ENCODE measurements at places on chromosomes 5 and 9. TPM values are rescaled to one million over a fixed set of nuclear protein-coding genes. Genes with fewer than 3 reads are reported as not detected.

Gene FAM120AOS
- total RNA-seq: 24.2 TPM

Gene OTP
- 0.17 TPM for total RNA-seq

Gene POLR3G
- total RNA-seq: 3.9 TPM

Gene SLCO6A1
- total RNA-seq: 1.6 TPM

Gene PCDHB6
- total RNA-seq: 7.2 TPM

Gene CD74
- total RNA-seq: 3.1 TPM

Gene FGF10
- not detected for total RNA-seq

Gene AQP3
- total RNA-seq: 2.9 TPM

Gene PDCD1LG2
- total RNA-seq: not detected
